ENCODE measurements at places on chromosomes 12 and 14. TPM values are rescaled to one million over a fixed set of nuclear protein-coding genes. Genes with fewer than 3 reads are reported as not detected.

Gene LRRC10
- total RNA-seq, result not detected

Gene COX8C
- not detected for total RNA-seq

Gene HPD
- not detected for total RNA-seq

Gene FGF6
- not detected for total RNA-seq

Gene PLEKHD1
- total RNA-seq, result 0.13 TPM

Gene NOP9
- 25.8 TPM for total RNA-seq

Gene CLEC4A
- 1.7 TPM for total RNA-seq

Gene SIX6
- total RNA-seq, result not detected

Gene CEP128
- 26.0 TPM for total RNA-seq

Gene CELA1
- not detected for total RNA-seq

Gene TXNRD1
- 112 TPM for total RNA-seq

Gene MAP1LC3B2
- 0.68 TPM for total RNA-seq

Gene MFAP5
- total RNA-seq, result not detected

Gene BDKRB2
- not detected for total RNA-seq

Gene LRP1-AS
- not detected for total RNA-seq

Gene BEST3
- total RNA-seq, result not detected

Gene RNASE13
- not detected for total RNA-seq

Gene INSM2
- total RNA-seq, result not detected

Gene REP15
- not detected for total RNA-seq

Gene SLC39A5
- 0.80 TPM for total RNA-seq

Gene CCDC177
- total RNA-seq, result not detected

Gene DRAM1
- 4.0 TPM for total RNA-seq

Gene LTB4R2
- 18.5 TPM for total RNA-seq

Gene CD163L1
- not detected for total RNA-seq

Gene TAPBPL
- total RNA-seq, result 49.0 TPM

Gene FBXO21
- 26.1 TPM for total RNA-seq

Gene KCNK13
- 0.18 TPM for total RNA-seq

Gene LALBA
- total RNA-seq, result not detected

Gene TEP1
- total RNA-seq, result 60.7 TPM

Gene PZP
- total RNA-seq, result not detected

Gene DERA
- 24.4 TPM for total RNA-seq

Gene HHIPL1
- total RNA-seq, result 0.10 TPM

Gene NEUROD4
- total RNA-seq, result not detected

Gene FAIM2
- total RNA-seq, result 0.95 TPM

Gene HSPB8
- not detected for total RNA-seq
